GM23248 (cell line): ENCODE measurements at places on chromosomes 11 and 22. TPM values are rescaled to one million over a fixed set of nuclear protein-coding genes. Genes with fewer than 3 reads are reported as not detected.

BATF2 gene
- 4.0 TPM in 1 of 2 replicates, not detected in the other for total RNA-seq

SLC37A4 gene
- total RNA-seq, result 11.1 and 13.7 TPM in 2 replicates

DNA sequence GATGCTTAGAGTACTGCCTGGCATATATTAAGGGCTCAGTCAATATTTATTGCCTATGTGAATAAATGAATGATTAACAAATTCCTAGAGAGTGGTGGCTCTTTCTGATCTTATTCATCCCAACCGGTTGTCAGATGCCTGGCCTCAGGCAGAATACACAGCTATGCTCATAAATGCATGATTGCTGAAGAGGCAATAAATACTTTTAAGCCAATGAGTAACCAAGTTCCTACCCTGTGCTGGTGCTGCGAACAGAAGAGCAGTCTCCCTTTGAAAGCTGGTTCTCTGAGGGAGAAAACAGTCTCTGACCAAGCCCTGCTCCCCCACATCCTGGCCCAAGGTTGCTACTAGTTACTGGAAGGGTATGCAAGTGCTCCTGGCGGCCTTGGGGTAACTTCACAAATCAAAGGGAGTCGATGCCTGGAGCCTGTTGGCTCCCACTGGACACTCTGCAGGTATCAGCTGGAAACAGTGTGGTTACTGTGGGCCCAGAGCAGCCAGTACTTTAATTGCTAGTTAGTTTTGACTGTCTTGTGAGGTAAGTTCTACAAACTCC lies 2.8 kb downstream of the USH1C start:
- DNase-seq, result no peak

DNA sequence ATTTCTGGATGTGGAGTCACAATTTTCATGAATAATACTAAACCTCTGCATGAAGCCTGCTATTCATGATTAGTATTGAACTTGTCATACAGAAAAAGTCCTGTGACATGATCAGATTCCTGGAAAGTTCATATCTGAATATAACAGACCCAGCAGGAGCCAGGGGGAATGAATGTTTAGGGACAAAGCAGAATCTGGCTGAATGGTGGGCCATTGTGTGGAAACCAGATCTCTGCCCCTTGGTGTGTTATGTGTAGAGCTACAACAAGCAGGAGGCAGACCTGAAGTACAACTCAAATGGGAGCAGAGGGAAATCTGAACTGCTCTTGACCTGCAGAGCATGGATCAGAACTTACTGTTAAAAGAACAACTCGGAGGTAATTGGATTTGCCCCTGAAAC lies 30.3 kb downstream of the KREMEN1 start:
- no peak for DNase-seq

C11orf87 gene
- total RNA-seq, result 0.65 and 0.76 TPM in 2 replicates

- DNase-seq, result no peak
These were observed 814 bp upstream of the NARS2 start for GRCh38 chr11:78575478-78575877.

DNA sequence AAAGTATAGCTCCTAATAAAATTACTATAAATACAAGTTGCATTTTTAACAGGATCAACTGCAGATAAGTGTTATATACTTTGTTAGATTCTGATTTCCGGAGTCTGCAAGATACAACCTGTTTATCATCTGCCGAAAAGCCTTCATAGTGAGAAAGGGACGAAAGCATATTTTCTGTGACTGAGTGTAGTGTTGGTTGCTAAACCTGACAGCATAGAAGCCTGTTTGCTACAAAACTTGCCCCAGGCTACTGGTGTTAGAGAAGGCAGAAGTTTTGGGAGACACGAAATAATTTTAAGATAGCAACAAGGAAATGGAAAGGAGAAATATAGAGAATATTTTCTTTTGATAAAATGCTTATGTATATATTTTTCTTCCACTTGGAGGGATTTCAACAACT lies 243.5 kb upstream of the NARS2 start:
- no peak for DNase-seq

- DNase-seq, result peak; percentile 93
These were observed 4.1 kb downstream of the C11orf52 start for GRCh38 chr11:111922803-111923202.

DNA sequence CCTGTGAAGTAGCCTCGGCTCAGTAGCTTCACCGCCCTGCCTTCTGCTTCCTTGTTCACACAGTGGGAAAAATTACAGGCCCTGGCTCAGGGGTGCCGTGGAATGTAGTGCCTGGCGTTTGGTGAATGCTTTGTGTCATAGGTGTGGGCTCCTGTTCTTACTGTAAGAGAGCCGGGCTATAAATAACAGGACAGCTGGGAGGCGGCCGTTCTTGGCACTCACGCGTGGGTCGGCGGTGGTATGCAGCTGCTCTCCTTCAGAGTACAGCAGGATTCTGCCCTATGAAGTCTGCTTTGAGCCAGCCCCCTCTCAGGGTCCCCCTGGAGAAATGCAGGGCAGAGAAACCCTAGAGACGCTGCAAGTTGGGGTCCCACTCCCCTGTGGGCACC lies 84.2 kb downstream of the CTTN start:
- no peak for DNase-seq

GRCh38 chr11:64223001-64223651 lies 2.9 kb downstream of the TRPT1 start:
- no peak for DNase-seq

DNA sequence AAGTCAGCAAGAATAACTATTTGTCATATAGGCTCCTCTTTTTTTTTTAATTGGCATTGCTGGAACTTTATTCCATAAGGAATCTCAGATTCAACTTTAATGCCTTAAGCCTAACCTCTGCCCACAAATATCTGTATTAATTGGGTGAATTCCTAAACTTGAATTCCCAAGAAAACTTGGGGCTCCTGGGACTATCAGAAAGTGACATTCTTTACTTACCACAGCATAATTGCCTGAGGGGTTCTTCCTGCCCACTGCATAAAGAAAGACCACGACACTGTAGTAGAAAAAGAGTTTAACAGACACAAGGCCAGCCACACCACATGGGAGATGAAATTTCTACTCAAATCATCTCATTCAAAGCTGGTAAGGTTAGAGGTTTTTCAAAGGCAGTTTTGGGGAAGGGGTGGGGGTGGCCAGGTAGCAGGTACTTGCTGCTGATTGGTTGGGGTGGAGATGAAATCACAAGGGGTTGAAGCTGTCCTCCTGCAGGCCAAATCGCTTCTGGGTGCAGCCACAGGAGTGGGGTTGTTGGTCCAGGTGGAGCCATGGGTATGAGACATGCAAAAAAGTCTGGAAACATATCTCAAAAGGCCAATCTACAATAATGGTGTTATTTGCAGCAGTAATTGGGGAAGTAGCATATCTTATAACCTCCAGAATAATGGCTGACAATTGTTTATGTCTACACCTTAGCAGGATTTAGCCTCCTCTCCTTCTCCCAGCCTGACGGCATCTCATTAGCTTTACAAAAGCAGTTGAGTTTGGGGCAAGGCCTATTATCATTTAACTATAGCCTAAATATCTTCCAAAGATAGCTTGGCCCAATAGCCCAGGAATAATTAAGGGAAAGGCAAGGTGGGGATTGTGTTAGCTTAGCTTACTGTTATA lies 4.8 kb upstream of the NLRP10 start:
- DNase-seq, result no peak

DNA sequence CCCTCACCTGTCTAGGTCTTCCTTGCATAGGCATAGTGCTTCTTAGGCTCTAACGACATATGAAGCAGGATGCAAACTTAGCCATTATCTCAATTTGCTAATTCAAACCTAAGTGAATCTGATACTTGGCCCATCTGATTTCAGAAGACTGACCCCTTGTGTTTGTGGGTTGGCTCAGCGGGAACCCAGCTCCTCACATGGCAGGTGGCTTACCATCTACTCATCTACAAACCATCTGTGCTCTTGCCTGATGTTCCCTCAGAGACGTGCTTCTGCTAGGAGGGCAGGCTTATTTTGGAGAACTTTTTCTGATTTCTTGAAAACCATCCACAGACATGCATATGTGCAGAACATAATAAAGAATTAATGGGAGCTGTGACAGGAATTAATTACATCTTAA lies 15.2 kb downstream of the ELMOD1 start:
- no peak for DNase-seq

GRCh38 chr11:44915621-44916020 lies 35.1 kb downstream of the TP53I11 start:
- DNase-seq, result no peak

- DNase-seq, result no peak
These were observed 2.8 kb upstream of the CDC42EP1 start for GRCh38 chr22:37557321-37558001.

DNA sequence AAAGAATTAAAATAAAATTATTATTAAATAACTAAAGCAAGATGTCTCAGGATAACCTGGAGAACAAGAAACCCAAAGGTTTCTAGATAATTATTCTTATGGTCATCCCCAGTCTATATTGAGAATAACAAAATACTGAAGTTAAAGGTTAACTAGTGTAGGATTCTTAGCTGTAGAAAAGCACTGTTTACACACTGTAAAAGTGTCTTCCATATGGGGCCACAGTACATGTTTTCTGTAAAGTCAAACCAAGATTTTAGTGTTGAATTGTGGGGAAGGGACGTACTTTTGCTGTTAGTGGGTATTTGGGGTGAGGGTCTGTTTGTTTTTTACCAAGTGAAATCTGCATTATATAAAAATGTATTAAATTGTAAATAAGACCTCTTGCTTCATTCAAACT lies 47.5 kb upstream of the SOX6 start:
- no peak for DNase-seq

DNA sequence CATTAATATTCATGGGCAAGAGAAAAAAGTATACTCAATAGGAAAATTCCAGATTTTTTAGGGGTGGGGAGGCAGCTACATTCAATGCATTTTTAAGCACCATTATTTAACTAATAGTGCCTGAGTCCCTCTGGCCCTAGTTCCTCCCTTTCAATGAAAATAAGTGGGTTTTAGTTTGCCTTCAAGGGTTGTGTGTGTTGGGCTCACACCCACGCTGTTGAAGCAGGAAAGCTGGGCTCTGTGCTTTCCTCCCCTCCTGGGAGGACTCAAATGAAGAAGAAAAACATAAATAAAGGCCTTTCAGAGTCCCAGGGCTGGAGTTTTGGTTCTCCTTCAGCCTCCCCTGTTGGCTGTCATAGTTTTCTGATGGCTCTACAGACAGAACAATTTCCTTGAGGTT lies 366.2 kb downstream of the MIAT start:
- DNase-seq, result no peak
